Heart right ventricle (tissue), 16 donors: ENCODE measurements at places on chromosomes 3 and 15.

DNA sequence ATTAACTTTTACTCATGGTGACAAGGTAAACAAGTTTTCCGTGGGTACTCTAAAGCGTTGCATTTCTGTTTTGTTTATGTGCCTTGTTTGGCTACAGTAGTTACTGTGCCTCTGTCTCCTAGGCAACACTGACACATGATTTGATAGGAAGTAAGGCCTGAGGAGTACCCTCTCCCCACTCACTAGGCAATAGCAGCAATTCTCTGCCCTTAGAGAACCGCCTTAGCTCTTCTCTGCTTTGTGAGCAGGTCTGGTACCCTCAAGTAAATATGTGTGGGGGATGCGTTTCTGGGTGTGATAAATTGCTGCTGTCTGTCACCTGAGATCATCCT, at the start of gene IL5RA:
TSS of gene IL5RA (minus strand) at position 76 of the 332 bp plus-strand sequence. CDS start 5,390 bp downstream, outside the sequence.
- DNase-seq: no peak

- no peak for DNase-seq
Observed at GRCh38 chr3:175702956-175703355, 843.8 kb downstream of the NAALADL2 start.

DNA sequence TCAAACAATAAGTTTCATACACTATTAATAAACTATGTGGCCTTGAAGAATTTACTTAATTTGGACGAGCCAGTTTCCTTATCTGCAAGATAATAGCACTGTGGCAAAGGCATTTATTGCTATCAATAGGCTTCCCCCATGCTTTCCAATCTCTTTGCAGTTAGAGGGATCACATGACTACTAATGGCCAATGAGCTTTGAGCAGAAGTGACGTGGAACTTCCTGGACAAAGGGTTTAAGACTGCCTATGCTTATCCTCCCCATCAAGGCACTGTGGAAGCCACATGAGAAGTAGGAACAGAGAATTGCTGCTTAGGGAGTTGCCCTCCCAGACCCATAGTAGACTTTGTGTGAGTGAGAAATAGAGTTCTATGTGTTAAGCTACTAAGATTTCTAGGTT, 16.7 kb upstream of the ZMAT3 start:
- DNase-seq: no peak

GRCh38 chr15:51966192-51966591, 5.4 kb downstream of the LEO1 start:
- no peak for DNase-seq

DNA sequence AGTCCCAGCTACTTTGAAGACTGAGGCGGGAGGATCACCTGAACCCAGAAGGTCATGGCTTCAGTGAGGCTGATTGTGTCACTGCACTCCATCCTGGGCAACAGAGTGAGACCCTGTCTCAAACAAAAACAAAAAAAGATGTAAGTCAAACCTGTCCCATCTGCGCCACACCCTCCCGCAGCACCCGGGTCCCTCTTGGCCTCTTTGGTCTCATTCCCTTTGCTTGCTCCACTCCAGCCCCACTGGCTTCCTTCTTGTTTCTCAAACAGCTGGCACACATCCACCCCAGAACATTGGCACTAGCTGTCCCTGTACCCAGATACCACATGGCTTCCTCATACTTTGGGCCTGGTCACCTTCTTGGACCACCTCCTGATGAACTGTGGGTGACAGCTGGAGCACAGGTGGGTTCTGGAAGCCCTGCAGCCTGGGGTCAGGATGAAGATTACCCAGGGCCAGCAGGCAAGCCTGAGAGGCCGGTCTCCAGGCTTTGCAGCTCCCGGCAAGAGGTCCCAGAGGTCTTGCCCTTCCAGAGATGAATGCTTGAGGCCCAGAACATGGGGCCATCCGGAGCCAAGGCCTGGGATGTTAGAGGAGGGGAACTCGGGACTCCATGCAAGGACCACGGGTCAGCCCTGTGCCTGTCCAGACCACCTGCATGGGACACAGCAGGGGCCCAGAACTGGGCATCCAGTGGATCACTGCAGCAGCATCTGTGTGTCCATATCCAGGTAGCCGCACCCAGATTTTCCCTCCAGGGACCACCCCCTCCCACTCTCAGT, 10.9 kb upstream of the GATA2 start:
- no peak for DNase-seq

- DNase-seq: no peak
Observed at GRCh38 chr3:171199473-171199829, 172.9 kb upstream of the SLC2A2 start.

DNA sequence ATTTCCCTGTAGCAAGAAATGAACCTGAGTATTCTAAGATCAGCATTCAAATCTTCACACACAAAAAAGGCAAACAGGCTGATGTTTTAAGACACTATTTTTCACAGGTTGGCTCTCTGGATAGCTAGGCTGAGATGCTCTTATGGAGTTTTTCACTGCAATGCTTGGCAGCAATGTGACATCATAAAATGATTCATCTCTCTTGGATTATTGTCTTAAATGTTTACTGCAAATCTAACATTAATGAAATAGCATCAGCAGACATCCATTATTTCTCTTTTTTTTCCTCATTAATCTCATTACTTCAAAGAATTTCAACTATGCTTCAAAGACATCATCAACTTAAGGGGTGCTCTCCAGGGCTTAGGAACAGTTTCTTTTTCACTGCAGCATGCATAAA, 23.6 kb upstream of the SSUH2 start:
- no peak for DNase-seq

DNA sequence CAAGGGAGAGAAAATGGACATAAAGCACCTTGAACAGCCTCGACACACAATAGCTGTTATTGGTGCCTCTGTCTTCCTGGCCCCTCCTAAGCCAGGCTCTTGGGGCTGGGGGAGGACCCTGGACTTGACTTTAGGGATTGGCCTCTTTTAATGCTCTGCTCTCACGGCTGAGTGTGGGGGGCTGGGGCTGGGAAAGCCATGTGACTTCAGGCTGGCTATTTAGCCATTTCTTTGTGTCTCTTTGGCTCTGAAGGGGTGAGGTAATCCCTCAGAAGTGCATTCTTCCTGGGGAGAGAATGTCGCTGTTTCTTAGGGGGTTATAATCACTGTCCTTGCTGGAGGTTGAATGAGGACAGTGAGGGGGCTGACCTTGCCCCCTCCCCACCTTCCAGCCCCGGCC, 26.2 kb downstream of the MAGEF1 start:
- DNase-seq: no peak

GRCh38 chr15:41258750-41259471, 27.8 kb downstream of the CHP1 start:
- DNase-seq: no peak

- peak; percentile 62 for DNase-seq
Observed at GRCh38 chr3:42013691-42014457, 52.0 kb upstream of the ULK4 start.

DNA sequence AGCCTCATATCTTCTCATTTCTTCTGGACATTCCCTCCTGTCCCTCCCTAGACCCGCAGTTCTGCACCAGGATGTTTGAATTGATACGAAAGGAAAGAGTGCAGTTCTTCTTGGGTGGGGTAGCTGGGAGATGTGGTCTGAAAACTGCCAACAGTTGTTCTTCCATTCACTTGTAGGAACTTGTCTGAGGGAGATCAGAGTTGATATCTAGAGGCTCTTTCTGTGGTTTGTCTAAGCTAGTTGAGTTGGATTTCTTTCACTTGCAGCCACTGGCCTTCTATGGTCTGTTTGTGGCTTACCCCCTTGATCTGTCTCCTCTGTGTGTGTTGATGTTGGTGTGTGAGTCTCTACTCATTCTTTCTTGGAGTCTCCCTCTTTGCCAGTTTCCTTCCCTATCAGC, 42.5 kb upstream of the PIK3CB start:
- no peak for DNase-seq

GRCh38 chr3:97932387-97932801, 39.8 kb downstream of the RIOX2 start:
- DNase-seq: peak; percentile 22

DNA sequence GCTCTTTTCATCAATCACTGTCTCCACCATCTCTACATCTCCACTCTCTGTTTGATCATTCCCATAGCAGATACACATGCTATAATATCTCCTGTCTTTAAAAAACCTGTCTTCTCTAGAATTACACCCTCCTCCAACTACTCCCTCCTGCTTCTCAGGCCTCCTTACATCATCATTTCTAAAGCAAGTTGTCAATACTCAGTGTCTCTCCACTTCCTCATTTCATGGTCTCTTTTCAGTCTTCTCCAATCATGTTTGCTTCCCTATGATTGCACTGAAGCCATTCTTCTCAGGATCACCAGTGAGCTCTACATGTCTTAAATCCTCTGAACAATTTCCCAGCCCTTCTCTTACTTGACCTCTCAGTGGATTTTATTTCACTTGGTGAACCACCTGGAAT, 87.0 kb upstream of the ZNF280D start:
- DNase-seq: no peak

DNA sequence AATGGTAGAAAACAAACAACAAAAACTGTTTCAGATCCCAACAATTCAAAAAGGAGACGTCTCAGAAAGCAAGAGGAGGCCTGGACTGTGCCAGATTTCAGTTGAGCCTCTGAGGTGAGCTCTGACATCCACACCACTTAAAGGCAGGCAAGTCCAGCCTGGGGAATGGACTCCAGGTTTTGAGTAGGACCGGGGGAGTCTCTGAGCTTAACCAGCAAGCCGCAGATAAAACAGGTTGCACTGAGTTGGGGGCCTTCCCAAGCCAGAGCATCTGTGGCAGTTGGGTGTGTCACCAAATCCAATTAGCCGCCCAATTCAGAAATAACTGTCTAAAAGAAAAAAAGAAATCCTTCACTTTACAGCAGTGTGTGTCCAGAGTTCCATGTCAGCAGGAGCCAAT, 54.7 kb downstream of the OXNAD1 start:
- DNase-seq: no peak

- DNase-seq: no peak
Observed at GRCh38 chr15:48298914-48299313, 32.3 kb upstream of the DUT start.

DNA sequence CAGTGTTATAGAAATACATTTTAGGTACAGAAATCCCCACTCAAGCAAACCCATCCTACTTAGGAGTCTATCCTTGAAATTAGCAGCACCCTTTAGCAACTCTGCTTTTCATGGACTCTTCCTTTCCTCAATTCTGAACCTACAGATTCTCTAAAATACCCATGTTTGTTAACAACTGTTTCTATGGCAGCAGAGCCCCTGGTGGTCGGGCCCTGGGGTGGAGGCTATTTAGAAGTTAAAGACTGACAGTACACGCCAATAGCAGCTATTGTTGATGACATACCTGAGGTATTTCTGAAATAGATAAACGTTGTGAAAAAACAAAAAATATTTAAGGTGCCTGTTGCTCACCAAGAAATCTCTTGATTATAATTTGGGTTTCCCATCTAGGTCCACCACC, 23.4 kb upstream of the NRG4 start:
- no peak for DNase-seq

DNA sequence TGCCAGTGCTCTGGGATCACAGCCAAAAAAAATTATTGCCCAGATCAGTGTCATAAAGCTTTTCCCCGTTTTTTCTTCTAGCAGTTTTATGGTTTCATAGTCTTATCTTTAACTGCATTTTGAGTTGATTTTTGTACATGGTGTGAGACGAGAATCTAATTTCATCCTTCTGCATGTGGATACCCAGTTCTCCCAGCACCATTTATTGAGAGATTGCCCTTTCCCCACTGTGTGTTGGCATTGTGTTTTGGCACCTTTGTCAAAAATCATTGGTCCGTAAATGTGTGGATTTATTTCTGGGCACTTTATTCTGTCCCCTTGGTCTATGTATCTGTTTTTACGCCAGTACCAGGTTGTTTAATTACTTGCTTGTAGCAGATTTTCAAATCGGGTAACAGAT, 122.8 kb downstream of the TAFA4 start:
- no peak for DNase-seq

GRCh38 chr15:67750371-67750770, 74.9 kb upstream of the SKOR1 start:
- DNase-seq: no peak

DNA sequence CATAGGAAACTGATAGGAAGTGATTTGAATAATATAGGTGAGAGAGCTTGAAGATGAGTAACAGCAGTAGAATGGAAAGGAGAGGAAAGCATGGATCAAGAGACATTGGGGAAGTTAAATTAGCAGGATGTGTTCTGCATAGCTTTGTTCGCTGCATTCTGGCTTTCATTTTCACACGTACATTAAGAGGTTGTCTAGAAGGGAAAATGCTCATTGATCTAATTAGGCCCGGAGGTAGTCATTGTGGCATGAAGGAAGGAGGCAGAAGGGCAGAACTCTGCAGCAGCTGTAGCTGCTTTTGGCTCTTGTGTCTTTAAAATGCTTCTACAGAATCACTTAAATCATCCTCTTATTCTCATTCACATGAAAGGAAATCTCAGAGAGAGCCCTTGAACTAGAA, 40.3 kb downstream of the KCNAB1 start:
- DNase-seq: no peak

- DNase-seq: peak; percentile 9
Observed at GRCh38 chr15:97692301-97693015, 268.0 kb upstream of the ARRDC4 start.

- peak; percentile 48 for DNase-seq
Observed at GRCh38 chr3:37598808-37599581, 262.7 kb upstream of the CTDSPL start.

GRCh38 chr3:136979684-136980083, 21.9 kb downstream of the IL20RB start:
- DNase-seq: no peak

GRCh38 chr3:33395900-33396299, 44.3 kb downstream of the UBP1 start:
- DNase-seq: no peak
